ENCODE measurements at places on chromosomes 7 and 10.

DNA sequence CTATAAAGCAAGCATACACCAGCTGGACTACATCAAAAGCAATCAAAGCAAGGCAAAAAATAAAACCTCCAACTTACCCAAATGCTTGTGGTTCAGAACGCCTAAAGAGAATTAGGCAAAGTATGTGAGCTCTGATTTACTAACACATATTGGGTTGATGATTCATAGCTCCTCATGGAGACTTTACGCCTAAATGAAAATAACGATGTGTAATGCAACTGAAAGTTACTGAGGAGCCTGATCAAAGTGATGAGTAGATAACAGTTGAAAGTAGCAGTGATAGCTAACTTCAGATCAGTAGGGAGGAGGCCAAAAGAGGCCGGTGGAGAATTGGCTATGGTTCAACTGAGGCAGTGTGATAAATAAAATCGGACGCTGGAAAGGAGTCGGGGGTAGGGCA is 85.0 kb downstream of the MPP7 start:
- no peak for DNase-seq

- DNase-seq: no peak
Observed at GRCh38 chr10:77887631-77888355, 38.8 kb downstream of the DLG5 start.

DNA sequence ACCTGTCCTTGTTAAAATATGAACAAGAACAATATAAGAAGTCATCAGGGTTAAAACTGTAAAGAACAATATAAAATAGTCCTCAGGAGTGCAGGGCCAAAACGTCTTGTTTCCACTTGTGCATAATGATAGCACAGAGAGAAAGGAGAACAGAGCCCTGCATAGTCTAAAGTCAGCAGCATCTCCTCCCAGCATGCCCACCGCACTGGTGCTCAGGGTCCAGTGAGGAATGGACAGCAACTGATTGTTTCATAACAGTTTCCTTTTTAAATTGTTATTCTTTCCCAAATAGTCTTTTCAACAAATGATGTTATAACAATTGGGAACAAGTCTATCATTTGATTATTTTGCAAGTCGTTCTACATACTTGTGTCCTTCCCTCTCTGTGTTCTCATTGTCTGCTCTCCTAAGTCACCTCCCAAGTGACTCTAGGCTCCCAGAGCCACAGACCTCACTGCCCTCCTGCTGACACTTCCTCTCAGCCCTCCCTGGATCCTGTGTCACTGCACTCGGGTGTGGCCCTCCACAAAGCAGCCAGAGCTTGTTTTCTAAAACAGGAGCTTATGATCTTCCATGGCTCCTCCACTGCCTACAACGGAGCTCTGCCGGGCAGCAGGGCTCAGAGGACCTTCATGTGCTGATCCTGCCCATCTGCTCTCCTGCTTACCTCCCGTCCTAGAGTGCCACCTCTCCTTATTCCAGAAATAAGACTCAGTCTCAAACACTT is 27.6 kb downstream of the COBL start:
- DNase-seq: no peak

DNA sequence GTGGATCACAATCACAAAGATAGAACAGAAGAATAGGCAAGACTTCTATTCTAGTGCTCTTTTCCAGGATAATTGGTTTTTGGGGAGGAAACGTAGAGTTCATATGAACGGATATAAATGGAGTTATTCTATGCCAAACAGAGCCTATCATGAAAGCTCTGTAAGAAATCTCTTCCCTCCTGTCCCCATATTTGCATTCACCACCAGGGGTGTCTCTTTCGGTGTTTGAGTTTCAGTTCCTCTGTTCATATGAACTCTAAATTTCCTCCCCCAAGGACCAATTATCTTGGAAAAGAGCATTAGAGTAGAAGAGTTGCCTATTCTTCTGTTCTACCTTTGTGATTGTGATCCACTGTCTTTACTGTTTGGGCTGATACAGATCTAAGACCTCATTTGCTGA is 48.3 kb upstream of the CDC14C start:
- peak; percentile 18 for DNase-seq

- DNase-seq: no peak
Observed at GRCh38 chr10:33117816-33118215, 159.8 kb upstream of the ITGB1 start.

- no peak for DNase-seq
Observed at GRCh38 chr7:131648491-131648890, 92.1 kb upstream of the PODXL start.

GRCh38 chr10:88091490-88092061 is 228.2 kb downstream of the PTEN start:
- peak; percentile 60 for DNase-seq

DNA sequence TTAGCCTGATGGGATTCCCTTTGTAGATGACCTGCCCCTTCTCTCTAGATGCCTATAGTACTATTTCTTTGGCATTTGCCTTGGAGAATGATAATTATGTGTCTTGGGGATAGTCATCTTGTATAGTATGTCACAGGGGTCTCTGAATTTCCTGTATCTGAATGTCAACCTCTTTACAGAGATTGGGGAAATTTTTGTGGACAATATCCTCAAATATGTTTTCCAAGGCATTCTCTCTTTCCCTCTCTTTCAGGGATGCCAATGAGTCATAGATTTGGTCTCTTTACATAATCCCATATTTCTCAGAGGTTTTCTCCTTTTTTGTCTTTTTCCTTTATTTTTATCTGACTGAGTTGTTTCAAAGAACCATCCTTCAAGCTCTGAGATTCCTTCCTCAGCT is 99.4 kb downstream of the CTNNA3 start:
- no peak for DNase-seq

DNA sequence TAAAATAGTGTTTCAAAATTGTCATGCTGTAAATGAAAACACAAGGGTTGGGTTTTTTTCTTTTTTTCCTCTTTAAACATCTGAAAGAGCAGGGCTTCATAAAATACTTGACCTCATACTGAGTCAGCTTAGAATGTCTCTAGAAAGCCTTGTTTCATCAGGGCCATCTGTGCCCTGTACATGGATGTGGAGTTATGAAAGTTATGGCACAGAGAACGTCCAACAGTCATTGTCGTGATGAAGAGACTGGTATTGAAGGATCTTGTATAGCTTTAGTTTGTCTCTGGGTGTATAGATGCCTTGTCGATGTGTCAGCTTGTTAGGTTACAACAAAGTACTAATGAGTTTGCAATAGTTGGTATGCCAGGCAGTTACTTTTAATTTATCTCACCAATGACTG is 127.3 kb downstream of the FAM204A start:
- no peak for DNase-seq

GRCh38 chr7:50534690-50535290 is 30.4 kb downstream of the DDC start:
- DNase-seq: peak; percentile 56

DNA sequence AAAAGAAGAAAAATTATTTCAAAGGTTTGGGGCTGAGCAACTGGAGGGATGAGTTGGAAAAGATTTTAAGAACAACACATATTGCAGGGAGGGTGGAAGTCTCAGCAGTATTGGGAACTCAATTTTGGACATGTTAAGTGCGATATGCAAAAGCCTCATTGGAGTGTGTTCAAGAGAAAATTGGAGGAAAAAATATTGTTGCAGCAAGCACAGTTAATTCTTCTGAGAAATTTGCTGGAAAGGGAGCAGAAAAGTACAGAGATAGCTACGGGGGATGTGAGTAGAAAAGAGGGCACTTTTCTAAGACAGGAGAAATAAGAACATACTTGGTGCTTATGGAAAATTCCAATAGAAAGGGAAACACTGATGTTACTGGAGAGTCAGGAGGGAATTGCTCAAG is 59.8 kb upstream of the MAGI2 start:
- DNase-seq: no peak

DNA sequence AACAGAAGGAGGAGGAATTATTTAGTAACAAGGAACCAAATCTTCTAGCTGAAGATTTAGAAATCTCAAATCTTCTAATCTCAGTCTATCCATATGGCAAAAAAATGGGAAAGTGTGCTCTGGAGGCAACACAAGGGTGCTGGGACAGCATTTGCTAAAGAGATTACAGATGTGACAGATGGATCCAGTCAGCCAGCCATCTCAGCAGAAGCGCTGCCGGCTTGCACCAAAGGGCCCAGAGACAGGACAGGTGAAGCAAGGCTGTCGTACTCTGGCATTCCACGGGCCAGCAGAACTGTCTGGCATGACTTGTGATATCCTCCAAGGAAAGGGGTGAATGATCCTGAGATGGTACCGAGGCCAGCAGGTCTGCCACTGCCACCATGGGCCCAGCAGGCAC is 45.7 kb upstream of the GJD4 start:
- DNase-seq: no peak

- peak; percentile 24 for DNase-seq
Observed at GRCh38 chr10:32023264-32023663, 33.0 kb downstream of the KIF5B start.

- DNase-seq: no peak
Observed at GRCh38 chr10:4083509-4084003, 298.5 kb upstream of the KLF6 start.

GRCh38 chr10:66258693-66259092 is 667.1 kb upstream of the LRRTM3 start:
- no peak for DNase-seq

DNA sequence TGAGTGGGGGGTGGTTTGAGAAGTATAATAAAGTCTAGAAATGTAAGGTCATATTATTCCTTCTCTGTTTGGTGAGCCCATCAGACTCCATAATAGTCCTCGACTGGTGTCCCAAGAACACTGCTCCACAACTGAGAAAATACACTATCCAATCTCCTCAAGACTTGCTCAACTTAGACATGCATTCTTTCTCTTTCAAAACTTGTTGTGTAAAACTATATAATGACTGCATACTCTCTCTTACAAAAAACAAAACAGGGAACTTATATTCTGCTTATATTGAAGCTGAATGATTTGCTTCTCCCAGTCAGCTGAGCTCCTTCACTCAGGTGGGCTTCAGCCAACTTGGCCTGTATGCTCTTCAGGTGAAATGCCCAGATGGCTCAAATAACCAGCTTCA is 204.7 kb downstream of the ZNF365 start:
- peak; percentile 66 for DNase-seq

- DNase-seq: no peak
Observed at GRCh38 chr7:142712617-142712957, 36.7 kb upstream of the PRSS1 start.

All from inflammatory macrophage (primary cell).